ENCODE measurements at places on chromosomes 6 and 20.

- no peak for DNase-seq
These were observed 454.3 kb downstream of the BTBD3 start for GRCh38 chr20:12371990-12372389.

DNA sequence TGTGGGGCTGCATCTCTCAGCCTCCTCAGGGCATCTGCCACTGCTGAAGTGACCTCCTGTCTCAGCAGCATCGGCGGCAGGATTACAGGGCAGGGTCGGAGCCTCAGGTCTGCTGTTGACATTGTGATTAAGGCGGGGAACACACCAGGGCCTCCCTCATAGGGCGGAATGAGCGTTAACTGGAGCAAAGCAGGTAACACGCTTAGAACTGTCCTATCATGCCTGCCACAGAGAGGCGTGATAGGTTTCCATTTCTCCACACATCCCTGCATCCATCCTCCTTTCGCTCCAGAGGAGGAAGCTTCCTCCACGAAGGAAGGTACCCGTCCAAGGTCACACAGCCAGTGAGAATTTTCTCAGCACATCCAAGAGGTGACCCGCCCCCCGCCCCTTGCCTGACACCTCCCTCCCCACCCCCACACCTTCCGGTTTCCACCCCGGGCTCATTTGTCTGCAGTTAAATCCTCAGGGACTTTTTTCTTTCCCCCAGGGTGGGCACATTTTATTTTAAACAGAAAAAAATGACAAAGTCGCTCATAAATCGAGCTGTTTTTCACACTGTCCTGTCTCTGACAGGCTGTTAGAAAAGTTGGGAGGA is 200.8 kb downstream of the TFAP2C start:
- DNase-seq = no peak

DNA sequence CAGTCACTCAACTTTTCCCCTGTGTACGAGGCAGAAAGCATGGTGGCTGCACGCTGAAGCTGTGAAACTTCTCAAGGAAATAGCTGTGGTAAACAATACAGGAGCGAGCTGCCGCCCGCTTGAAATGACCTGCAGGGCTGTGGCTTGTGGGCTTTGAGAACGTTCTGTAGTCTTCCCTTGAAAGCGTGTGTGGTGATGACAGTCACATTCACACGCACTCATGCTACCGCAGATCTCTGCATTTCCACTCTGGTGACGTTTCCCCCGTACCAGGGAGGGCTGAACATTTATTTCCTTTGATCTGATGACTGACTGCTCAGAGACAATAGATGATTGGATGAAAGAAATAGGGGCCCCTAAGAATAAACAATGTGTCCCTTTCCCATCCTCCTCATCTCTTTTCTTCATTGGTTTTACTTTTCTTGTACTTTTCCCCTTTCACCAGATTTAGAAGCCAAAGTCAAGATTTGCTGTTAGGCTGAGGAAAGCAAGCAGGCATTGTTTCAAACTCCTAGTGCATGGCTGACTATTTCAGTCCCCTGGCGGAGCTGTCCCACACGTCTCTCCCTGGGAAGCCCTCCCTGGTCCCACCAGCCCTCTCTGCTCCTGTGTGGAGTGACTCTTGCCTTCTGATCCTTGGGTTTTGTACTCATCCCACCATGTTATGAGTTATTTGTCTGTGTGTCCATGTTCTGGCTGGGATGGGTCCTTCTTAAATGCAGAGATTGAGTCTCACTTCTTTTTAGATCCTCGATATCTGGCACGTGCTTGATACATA is 3.9 kb downstream of the SYTL3 start:
- DNase-seq = peak; percentile 96

- no peak for DNase-seq
These were observed 135.3 kb upstream of the CENPW start for GRCh38 chr6:126204598-126204997.

DNA sequence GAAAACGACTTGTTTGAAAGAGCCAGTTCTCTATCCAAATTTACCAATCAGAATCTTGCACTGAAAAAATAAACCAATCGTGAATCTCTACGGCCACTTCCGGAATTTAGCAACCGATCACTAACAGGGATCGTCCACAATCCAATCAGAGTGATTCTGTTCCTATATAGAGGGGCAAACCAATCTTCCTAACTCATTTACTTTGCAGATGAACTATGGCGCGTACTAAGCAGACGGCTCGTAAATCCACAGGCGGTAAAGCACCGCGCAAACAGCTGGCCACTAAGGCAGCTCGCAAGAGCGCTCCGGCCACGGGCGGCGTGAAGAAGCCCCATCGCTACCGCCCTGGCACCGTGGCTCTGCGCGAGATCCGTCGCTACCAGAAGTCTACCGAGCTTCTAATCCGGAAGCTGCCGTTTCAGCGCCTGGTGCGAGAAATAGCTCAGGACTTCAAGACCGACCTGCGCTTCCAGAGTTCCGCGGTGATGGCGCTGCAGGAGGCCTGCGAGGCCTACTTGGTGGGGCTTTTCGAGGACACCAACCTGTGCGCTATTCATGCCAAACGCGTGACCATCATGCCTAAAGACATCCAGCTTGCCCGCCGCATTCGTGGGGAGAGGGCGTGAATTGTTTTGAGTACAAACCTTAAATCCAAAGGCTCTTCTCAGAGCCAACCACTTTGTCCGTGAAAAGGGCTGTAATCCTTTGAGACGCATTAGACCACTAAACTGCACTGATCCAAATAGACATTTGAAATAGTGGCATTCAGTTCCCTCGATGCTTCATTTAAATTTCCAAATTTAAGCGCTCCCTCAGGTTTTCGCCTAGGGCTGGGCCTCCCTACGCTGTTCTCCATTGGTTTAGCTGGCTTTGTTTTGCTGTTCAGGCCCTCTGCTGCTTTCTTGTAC is 138.0 kb downstream of the HFE start:
- DNase-seq = peak; percentile 31

GRCh38 chr6:92507552-92507951 is 911.8 kb downstream of the EPHA7 start:
- DNase-seq = no peak

- DNase-seq = no peak
These were observed 44.1 kb downstream of the ELOVL2 start for GRCh38 chr6:10999994-11000393.

GRCh38 chr20:454951-455350 is 7.4 kb downstream of the TBC1D20 start:
- DNase-seq = no peak

GRCh38 chr20:62486484-62486883 is 10.7 kb upstream of the GATA5 start:
- no peak for DNase-seq

DNA sequence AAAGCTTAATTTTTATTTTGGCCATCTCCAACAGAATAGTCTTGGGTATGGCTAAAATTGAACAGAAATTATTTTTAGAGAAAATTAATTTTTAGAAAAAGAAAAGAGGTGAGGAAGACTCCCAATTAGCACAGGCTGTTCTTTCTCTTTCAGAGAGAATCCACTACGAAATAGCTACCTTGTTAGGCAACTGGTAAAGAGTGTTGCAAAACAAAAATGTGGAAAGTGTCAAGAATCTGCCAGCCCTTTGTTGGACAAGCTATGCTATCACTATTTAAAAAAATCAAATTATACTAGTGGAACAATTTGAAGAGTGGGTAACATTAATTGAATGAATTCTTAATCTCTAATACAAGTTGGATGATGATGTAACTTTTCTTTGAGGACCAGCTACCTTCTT is 19.2 kb upstream of the ZSCAN9 start:
- DNase-seq = no peak

DNA sequence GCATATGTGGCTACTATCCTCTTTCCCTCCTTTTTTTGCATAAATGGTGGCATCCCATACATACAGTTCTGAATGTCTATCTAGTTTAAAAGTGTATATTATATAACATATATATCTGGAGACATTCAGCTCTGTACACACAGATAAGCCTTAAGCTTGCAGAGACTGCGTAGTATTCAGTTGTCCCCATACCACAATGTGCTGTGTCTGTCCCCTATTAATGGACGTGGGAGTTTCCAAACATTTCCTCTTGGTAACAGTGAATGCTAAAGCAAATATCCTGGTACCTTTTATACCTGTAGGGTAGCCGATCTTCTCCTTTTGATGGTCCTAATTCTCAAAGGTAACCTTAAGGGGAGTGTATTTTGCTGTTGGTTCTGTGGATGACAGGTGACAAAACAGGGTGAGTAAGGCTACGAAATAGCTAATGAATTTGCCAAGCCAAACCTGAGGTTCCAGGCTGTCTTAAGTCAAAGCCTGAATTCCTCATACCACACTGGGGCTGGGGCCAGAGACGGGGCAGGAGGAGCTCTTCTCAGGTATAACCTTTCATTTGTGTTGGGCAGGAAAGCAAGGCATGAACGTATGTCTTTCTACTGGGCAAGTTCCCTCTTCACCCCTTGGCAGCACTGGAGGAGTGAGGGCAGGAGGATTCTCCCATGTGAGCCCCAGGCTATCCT is 7.8 kb upstream of the C2 start:
- no peak for DNase-seq

DNA sequence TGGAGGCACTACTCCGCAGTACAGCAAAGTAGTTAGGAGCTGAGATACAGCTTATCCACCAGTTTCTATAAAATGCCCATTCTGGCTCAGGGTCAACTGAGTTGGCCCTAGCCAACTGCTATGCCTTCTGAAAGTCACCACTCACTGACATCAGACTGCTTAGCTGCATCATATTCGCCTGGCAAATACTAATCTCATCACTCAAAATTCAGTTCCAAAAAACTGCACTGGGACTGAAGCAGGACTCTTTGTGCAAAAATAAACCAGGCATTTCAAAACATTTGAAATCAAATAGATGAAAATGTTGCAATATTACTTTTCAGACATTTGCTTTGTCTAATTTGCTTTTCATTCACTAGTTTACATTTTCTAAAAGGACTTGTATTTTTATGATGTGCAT is 230.0 kb downstream of the ALDH8A1 start:
- no peak for DNase-seq

- DNase-seq = peak; percentile 20
These were observed 50.7 kb downstream of the EZR start for GRCh38 chr6:158768436-158768835.

GRCh38 chr20:1831096-1831495 is 64.1 kb upstream of the SIRPA start:
- DNase-seq = no peak

GRCh38 chr6:15255481-15255880 is 9.6 kb downstream of the JARID2 start:
- DNase-seq = no peak

DNA sequence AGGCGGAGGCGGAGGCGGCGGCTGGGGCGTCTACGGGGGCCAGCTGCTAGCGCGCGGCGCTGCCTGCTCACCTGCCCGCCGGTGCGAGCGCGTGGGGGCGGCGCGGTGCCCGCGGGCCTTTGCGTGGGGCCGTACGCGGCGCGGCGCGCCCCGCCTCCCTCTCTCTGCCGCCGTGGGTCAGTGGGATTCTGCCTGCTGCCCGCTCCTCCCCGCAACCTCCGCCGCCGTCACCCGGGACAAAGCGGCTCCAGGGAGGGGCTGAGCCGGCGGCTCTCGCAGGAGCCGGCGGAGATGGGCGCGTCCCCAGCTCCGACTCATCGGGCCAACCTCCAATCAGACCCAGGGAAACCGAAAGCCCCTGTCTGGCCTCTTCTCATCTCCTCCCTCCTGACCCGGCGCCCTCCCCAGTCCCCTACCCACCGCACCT is at the start of gene RCAN2:
Gene RCAN2 (minus strand): TSS at position 249 of the 427 bp plus-strand sequence.
- DNase-seq = peak; percentile 13

DNA sequence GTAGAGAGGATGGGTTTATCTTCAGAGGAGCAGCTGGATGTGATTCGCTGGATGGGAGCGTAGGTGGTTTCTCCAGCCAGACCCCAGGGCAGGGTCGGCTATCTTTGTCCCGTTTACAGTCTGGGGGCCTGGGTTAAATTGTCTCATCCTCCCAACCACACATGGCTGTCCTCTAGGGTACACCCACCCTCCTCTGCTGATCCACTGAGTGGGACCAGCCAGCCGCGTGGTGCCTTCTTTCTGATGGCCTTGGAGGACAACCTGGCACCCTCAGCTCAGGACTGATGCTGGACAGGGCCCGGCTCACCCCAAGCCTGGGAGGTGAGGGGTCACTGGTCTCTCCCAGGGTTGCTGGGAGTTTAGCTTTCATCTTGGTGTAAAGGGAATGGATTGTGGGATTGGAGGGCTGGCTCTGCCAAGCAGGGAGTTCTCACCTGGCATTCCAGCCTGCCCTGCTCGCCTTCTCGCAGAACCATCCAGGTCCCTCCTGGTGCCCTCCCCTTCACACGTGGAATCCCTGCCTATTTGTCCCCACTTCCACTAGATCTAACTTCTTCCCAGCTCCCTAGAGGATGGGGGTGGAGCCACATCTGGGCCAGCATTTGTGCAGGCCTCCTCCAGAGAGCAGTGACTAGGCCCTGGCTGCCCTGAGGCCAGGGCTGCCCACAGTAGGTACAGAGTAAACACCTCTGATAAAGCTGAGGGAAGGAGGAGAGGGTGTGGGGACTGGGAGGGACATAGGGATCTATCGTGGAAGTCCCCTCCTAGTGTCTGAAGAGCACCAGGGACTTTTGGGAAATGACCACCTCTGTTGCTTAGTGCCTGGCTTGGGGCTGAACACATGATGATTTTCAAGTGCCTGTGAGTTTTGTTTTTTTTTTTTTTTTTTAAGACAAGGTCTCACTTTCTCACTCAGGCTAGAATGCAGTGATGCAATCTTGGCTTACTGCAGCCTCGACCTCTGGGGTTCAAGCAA is 1.6 kb downstream of the ITPR3 start:
- no peak for DNase-seq

GRCh38 chr20:52569201-52569600 is 377.6 kb upstream of the ZFP64 start:
- DNase-seq = no peak

DNA sequence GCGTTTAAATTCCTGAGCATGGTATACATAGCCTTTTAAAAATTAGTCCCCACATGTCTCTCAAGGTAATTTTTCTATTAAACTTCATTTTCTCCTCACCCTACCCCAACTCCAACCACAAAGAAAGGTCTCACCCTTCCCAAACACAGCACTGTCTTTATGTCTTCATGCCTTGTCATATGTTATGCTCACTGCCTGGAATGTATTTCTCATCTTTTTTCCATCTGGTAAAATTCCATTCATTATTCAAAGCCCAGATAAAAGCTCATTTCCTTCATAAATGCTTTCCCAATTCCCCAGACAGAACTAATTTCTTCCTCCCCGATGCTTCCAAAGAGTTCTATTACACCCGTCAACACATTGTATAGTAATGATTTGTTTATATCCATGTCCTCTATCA is 302.0 kb downstream of the ALDH8A1 start:
- no peak for DNase-seq

DNA sequence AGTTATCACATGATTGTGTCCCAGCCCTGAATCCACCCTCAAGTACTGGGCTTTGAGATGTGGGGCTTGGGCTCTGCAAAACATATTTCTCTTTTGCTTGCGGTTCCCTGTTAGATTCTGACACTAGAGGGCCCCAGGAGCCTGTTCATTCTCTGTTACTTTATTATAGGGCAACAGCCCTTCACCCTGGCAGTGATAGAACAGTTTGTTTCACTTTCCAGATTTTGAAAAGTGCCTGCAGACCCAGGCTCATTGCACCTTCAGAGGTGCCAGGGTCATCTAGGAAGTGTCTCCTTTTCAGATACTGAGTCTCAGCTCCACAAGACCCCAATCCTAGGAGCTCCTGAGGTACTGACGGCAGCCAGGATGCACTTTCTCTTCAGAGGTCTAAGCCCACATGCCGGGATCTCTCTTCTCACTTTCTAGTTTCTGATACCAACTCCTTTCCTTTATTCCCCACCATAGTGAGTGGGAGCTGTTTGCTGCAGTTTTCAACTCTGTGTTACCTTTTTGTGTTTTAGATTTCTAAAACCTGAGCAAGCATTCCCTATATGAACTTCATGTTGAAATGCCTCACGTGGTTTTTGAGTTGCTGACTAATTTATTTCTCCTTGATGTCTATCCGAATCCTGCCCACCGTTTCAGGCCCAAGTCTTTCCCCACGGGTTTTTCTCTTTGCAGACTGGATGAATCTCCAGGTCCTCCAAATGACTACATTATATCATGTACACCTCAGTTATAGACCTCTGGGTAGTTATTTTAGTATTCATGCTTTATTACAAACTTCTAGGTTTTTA is 10.9 kb downstream of the ABT1 start:
- peak; percentile 60 for DNase-seq

Measured in CD4-positive, alpha-beta T cell treated with Interleukin-4 for 1 hour (primary cell).